ENCODE measurements at places on chromosomes 13 and 19.

- no peak overlapping the region for H3K4me3 ChIP-seq
- H3K27me3 ChIP-seq: no peaks in the 10 kb centered on the region
- no peak for DNase-seq
- peaks cover 27% of the 10 kb centered on the region for H3K4me1 ChIP-seq
Observed at GRCh38 chr13:114311908-114312307, 2.4 kb upstream of the CHAMP1 start.

GRCh38 chr13:73140801-73141200, 82.0 kb downstream of the KLF5 start:
- no peaks in the 10 kb centered on the region for H3K4me1 ChIP-seq
- no peak overlapping the region for H3K27ac ChIP-seq
- no peak for DNase-seq
- H3K27me3 ChIP-seq: peaks cover 4% of the 10 kb centered on the region
- no peaks in the 10 kb centered on the region for H3K36me3 ChIP-seq

GRCh38 chr13:28505543-28506135, 10.7 kb upstream of the FLT1 start:
- DNase-seq: no peak
- H3K4me3 ChIP-seq: no peak overlapping the region
- H3K27ac ChIP-seq: no peak overlapping the region
- H3K4me1 ChIP-seq: peaks cover 10% of the 10 kb centered on the region
- H3K27me3 ChIP-seq: peaks cover 19% of the 10 kb centered on the region
- no peaks in the 10 kb centered on the region for H3K36me3 ChIP-seq

GRCh38 chr13:50700664-50701305, 142.7 kb downstream of the DLEU7 start:
- H3K4me3 ChIP-seq: no peak overlapping the region
- H3K4me1 ChIP-seq: no peaks in the 10 kb centered on the region
- H3K27ac ChIP-seq: no peak overlapping the region
- no peak for DNase-seq

GRCh38 chr19:31283701-31284100, 65.5 kb downstream of the TSHZ3 start:
- no peak overlapping the region for H3K27ac ChIP-seq
- peaks cover 12% of the 10 kb centered on the region for H3K27me3 ChIP-seq
- no peaks in the 10 kb centered on the region for H3K36me3 ChIP-seq
- H3K4me1 ChIP-seq: peaks cover 4% of the 10 kb centered on the region

- DNase-seq: no peak
- H3K4me3 ChIP-seq: no peak overlapping the region
- no peak overlapping the region for H3K27ac ChIP-seq
- H3K27me3 ChIP-seq: no peaks in the 10 kb centered on the region
- H3K36me3 ChIP-seq: peaks cover 53% of the 10 kb centered on the region
Observed at GRCh38 chr19:36081385-36081784, 26.7 kb downstream of the WDR62 start.

- peaks cover 6% of the 10 kb centered on the region for H3K36me3 ChIP-seq
- H3K4me3 ChIP-seq: no peak overlapping the region
- no peak for DNase-seq
- H3K27ac ChIP-seq: no peak overlapping the region
- no peaks in the 10 kb centered on the region for H3K4me1 ChIP-seq
Observed at GRCh38 chr13:20738616-20739015, 35.1 kb downstream of the IL17D start.

- peaks cover 50% of the 10 kb centered on the region for H3K27me3 ChIP-seq
- H3K36me3 ChIP-seq: no peaks in the 10 kb centered on the region
- DNase-seq: no peak
- H3K27ac ChIP-seq: no peak overlapping the region
- H3K4me3 ChIP-seq: no peak overlapping the region
- H3K4me1 ChIP-seq: peaks cover 9% of the 10 kb centered on the region
Observed at GRCh38 chr13:111065698-111066097, 49.4 kb upstream of the ARHGEF7 start.

- no peaks in the 10 kb centered on the region for H3K36me3 ChIP-seq
- no peak overlapping the region for H3K4me3 ChIP-seq
- no peak for DNase-seq
Observed at GRCh38 chr13:52743988-52744387, 4.4 kb upstream of the CNMD start.

DNA sequence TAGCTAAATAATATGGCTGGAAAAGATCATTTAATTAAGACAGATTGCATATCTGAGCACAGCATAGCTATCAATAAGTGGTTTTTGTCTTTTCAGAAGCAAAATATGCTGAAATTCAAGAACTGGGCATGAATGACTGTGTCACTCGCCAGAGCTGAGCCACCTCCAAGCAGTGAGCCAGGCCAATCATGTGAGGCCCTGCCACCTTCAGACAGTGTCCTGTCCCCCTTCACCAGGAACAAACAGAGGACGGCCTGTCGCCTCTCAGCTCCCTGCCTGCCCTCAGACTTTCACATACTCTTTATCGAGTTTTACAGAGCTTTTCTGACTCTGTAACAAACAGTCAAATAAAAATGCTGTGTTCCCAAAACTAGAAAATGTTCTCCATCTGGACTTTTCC, 171.0 kb upstream of the TSC22D1 start:
- no peak overlapping the region for H3K27ac ChIP-seq
- H3K36me3 ChIP-seq: no peaks in the 10 kb centered on the region
- H3K4me3 ChIP-seq: no peak overlapping the region
- peaks cover 5% of the 10 kb centered on the region for H3K27me3 ChIP-seq

GRCh38 chr19:54100561-54100960, at the start of gene OSCAR:
TSS of gene OSCAR (minus strand) at chr19:54100803. CDS start at chr19:54100792, 11 bp downstream.
- H3K4me1 ChIP-seq: peaks cover 30% of the 10 kb centered on the region
- DNase-seq: no peak
- peaks cover 23% of the 10 kb centered on the region for H3K27me3 ChIP-seq
- H3K4me3 ChIP-seq: peak within 1 kb of the TSS; percentile 2
- H3K36me3 ChIP-seq: peaks cover 6% of the 10 kb centered on the region
- peak within 1 kb of the TSS; percentile 60 for H3K27ac ChIP-seq

DNA sequence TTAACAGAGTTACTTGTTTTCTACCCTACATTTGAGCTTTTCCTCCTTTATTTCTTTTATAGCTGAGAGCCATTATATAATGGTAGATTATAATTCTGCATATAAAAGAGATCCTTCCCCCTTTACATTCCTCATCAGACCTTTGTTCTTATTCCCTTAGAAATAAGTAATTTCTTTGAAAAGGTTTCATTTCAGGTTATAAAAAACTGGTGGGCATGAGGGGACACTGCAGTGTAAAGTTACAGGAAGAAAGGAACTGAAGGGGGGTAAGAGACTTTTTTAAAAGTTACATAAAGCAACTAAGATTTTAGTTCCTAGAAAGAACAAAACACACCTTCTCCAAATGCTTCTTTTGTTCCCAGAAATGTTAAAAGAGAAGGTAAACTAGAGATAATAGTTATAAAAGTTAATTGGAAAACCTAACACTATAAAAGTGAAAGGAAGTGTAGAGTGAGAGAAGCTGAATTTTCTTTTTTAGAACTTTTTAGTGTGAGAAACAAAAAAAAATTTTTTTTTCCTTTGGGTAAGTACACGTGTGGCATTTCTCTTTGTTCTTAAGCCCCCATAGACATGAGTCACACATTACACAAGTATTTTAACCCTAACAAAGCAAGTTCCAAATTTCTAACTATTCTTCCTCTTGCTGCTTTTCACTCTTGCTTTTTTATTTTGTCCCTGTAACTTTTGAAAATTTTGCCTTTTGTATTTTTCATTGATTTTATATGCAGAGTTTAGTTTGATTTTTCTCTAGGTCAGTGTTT, 106.4 kb upstream of the MLNR start:
- H3K36me3 ChIP-seq: peaks cover 31% of the 10 kb centered on the region
- no peak for DNase-seq

GRCh38 chr19:34540811-34541557, 59.4 kb downstream of the WTIP start:
- H3K4me3 ChIP-seq: no peak overlapping the region
- H3K27me3 ChIP-seq: no peaks in the 10 kb centered on the region
- no peak overlapping the region for H3K27ac ChIP-seq
- DNase-seq: no peak
- H3K4me1 ChIP-seq: no peaks in the 10 kb centered on the region
